ENCODE measurements at places on chromosomes 1 and 21.

GRCh38 chr1:173354937-173355280 lies 122.2 kb upstream of the PRDX6 start:
- DNase-seq = no peak

GRCh38 chr1:248828845-248829244 lies 3.1 kb upstream of the SH3BP5L start:
- no peak for DNase-seq

DNA sequence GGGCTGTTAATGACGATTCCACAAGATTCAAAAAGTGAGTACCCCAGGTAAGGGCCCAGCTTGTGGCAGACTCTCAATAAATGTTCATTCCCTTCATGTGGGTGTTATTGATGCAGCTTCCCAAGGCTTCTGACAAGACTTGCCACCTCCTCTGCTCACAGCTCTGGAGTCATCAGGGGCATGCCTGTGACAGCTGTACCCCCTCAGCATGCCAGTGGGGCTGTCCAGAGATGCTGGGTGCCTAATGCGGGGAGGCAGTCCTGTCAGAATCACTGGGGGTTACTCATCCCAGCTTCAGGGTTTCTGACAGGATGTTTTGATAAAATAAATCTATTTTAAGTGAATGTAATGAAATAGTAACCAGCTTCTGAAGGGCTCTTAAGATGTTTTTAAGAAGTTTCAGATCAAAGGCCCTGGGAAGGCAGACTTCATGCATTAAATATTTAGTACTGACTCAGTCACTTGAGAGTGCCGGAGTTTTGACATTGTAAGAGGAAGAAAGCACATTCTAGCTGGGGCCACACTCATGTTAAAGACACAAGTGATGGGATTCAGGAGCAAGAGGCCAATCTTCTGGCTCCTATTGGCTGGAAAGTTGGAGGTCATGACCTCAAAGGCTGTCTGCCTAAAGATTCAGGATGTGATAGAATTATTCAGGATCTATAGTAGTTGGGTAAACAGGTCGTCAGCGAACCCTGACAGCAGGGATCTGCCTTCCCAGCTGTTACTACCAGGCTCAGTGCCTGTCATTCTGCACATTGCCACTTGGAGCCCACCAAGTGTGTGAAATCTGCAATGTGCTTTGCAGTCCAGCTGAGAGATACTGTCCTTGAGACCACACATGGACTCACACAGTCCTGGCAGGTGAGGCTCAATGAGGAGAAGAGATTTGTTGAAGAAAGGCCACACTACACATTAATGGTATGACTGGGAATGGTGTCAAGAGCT lies 239.6 kb upstream of the BEND5 start:
- no peak for DNase-seq

- no peak for DNase-seq
These were observed 235.2 kb upstream of the IRF2BP2 start for GRCh38 chr1:234845097-234845660.

- no peak for DNase-seq
These were observed 297.2 kb downstream of the OMA1 start for GRCh38 chr1:58249388-58249736.

DNA sequence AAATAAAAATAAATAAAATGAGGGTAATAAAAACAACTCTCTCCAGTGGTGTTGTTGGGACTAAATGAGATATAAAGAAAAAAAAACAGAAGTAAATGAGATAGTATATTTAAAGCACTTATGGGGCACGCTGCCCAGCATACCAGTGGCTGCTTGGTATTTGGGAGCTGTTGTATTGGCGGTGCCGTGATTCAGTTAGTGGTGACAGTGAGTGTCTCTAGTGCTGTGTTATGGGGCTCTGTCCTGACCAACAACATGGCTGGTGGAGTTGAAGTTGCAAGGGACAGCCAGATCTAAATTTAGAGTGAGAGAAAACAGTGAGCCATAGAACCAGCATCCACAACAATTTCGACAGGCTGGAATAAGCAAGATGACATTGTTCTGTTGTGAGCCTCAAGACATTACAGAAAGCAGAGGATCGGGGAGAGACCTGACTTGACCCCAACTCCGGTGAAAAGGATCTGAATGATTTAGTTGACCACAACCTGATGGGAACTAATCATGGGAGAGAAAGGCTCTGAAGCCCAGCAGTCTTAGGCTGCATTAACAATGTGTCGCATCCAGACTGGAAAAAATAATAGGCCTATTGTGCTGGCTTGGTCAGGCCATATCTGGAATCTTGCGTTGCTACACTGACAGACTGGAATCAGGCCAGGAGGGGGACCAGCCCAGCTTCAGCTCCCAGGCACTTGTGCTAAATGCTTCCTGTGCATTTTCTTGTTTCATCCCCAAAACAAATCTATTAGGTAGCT lies 2.4 kb upstream of the MFSD2A start:
- DNase-seq = no peak

- DNase-seq = no peak
These were observed 28.5 kb upstream of the SIPA1L2 start for GRCh38 chr1:232658386-232658785.

DNA sequence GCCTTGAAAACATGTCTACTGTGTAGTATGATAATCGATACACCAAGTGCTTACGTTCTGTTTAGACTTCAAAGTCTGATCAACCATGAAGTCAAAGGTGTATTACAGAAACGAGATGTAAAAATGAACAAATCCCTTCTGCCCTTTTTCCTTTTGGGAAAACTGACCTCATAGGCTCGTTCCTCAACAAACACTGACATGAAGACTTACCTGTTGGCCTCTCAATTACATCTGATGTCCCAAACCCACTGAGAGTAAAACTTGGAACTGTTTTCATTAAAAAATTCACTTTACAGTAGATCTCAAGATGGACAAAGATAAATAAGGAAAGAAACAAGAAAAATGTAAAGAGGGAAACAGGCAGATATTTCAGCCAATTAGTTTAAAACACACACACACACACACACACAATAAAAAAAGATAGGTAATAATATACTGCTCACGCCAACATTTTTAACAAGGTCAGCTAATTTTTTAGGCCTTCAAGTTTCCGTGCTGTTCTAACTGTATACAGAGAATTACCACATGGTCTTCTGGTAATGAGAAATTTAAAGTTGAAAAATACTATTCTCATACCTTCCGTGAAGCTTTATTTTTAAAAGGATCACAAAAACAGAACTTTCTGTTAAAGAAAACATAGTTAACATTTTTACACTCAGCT lies 2.1 kb downstream of the HMGN1 start:
- no peak for DNase-seq
